NCI-H510A treated with DMSO at 0.1 percent for 48 hours (cell line): ENCODE measurements at places on chromosomes 2 and 18.
A peak's percentile ranks its signal among the peaks of the same experiment; 100 is the strongest.

- DNase-seq = no peak
Measured at GRCh38 chr2:191265311-191266170, 20.3 kb downstream of the MYO1B start.

- no peak for DNase-seq
Measured at GRCh38 chr2:33208400-33208799, 261.6 kb downstream of the LTBP1 start.

DNA sequence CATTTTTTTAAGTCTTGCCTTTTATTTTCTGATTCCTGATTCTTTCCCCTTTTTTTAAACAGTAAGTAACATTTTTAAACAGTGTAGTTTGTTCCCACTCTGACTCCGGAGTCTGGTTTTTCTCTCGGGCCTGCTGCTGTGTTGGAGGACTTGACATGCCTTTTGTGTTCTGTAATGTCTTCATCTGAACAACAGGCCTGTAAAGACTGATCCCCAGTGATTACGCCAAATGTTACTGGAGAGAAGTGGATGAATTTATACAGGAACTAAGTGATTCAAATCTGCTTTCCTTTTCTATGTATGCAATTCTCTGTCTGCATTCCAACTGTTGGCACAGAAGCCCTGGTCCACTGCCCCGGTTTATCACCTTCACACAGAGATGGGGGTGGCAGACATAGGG is 54.3 kb upstream of the RMDN2 start:
- DNase-seq = no peak

DNA sequence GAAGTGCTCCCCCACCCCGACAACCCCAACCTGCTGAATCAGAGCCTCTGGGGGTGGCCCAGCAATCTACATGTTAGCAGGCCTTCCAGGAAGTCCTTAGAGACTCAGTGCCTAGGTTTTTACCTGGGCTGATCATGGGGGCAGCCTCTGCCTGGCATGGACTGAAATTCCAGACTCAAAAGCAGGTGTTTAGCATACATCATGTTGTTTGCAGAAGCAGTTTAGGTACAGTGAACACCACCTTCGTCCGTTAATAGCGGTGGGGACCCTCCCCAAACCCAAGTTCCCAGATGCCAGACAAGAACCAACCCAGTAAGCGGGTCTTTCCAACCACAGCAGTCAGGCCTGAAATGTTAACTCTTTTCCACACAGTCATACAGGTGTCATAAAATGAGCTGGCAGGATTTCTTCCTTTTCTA is 26.4 kb upstream of the GALR1 start:
- DNase-seq = no peak

GRCh38 chr2:241039416-241039815 is 41.0 kb downstream of the SNED1 start:
- no peak for DNase-seq

DNA sequence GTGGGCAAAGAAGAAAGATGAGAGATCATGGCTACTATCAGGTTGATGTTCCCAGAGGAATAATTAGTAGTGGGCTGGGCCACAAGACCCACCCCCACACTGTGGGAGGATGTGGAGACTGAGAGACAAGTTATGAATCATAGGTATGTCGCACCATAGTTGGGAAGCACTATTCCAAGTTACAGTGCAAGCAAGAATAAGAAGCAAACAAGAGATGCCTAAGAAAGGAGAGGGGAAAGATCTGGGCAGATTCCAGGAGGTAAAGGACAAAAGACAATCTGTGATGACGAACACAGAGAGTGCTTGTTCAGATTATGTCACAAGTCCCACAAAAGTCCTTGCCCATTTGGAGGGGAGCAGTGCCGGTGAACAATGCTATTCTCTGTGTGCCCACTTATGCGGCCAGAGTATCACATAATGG is 56.6 kb downstream of the FAM228A start:
- no peak for DNase-seq

- no peak for DNase-seq
Measured at GRCh38 chr18:46352520-46353250, 248.5 kb downstream of the HAUS1 start.

GRCh38 chr2:119387381-119388129 is 20.8 kb downstream of the DBI start:
- no peak for DNase-seq

GRCh38 chr2:105329197-105329554 is 359 bp downstream of the TGFBRAP1 start:
- DNase-seq = no peak

GRCh38 chr2:37982147-37982582 is 57.1 kb downstream of the RMDN2 start:
- peak; percentile 61 for DNase-seq

GRCh38 chr2:120878970-120879369 is 143.3 kb downstream of the GLI2 start:
- peak; percentile 46 for DNase-seq

DNA sequence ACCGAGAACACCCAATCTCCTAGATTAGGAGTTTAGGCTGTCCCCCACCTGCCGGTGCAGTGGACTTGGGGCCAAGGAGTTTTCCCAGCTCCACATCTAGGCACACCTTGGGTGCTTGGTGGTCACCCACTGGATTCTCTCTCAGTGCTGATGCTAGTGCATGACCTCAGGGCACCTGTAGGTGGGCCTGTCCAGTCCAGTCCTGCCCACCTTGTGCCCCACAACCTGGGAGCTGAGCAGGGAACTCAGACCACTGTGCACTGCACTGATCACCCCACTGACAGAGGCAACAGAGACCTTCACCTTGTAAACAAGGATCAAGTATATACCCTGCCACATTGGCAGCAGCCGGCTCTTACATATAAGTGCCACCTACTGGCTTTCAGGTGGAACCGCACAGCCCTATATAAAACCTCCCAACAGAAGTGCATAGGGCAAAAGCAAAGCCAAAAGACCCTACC is 12.7 kb upstream of the CDH19 start:
- no peak for DNase-seq

DNA sequence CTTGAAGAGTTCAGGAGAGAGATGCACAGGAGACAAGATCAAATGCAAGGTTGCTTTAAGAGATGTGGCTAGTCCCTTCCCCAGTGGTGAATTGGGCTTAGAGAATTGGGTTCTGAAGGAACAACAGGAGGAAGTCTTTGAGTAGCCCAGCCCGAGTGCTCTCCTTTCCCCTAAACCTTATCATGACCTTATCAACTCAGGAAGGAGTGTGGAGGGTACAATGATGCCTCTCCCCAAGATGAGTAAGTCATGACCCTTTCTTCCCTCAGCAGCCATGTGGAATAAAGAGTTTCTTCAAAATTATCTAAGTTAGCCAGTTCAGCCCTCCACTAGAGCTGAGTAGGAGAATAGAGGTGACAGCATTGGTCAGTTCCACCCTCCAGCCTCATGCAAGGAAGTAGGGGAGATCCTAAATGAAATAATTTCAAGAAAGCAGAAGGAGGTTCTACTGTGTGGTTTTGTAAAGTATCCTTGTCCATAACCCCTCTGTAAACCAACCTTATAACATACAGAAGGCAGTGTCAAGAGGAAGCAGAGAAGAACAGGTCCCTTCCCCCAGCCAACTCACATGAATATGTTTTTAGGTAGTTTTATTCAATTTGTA is 88.4 kb downstream of the ARHGAP15 start:
- no peak for DNase-seq

GRCh38 chr18:70394672-70395071 is 105.8 kb downstream of the SOCS6 start:
- no peak for DNase-seq

DNA sequence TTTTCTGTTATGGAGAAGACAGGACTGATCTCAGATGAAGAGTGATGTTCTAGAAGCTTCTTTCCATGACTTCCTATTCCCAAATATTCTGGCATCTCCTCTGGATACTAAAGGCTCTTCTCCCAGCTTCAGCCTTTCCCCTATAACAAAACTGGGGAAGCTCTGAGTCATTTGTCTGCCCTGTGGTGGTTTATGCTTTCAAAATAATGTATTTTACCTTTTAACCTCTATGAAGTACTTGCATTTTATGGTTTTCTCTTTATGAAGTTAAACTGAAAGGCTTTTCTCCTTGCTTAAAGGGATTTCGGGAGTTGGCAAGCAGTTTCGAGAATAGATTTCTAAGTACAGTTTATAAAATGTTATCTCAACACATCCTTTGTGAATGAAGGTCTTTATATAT is 104.4 kb downstream of the TANC1 start:
- no peak for DNase-seq
